Forelimb muscle (tissue), 1 donor: ENCODE measurements at places on chromosomes 6 and 20. TPM values are rescaled to one million over a fixed set of nuclear protein-coding genes. Genes with fewer than 3 reads are reported as not detected.

Gene RSPO4
- 0.15 TPM for polyA plus RNA-seq

Gene SLC26A8
- 0.22 TPM for polyA plus RNA-seq

- DNase-seq, result no peak
Measured at GRCh38 chr20:56157530-56158203, 90.9 kb upstream of the MC3R start.

- DNase-seq, result no peak
Measured at GRCh38 chr20:10453241-10453640, 18.1 kb downstream of the SLX4IP start.

DNA sequence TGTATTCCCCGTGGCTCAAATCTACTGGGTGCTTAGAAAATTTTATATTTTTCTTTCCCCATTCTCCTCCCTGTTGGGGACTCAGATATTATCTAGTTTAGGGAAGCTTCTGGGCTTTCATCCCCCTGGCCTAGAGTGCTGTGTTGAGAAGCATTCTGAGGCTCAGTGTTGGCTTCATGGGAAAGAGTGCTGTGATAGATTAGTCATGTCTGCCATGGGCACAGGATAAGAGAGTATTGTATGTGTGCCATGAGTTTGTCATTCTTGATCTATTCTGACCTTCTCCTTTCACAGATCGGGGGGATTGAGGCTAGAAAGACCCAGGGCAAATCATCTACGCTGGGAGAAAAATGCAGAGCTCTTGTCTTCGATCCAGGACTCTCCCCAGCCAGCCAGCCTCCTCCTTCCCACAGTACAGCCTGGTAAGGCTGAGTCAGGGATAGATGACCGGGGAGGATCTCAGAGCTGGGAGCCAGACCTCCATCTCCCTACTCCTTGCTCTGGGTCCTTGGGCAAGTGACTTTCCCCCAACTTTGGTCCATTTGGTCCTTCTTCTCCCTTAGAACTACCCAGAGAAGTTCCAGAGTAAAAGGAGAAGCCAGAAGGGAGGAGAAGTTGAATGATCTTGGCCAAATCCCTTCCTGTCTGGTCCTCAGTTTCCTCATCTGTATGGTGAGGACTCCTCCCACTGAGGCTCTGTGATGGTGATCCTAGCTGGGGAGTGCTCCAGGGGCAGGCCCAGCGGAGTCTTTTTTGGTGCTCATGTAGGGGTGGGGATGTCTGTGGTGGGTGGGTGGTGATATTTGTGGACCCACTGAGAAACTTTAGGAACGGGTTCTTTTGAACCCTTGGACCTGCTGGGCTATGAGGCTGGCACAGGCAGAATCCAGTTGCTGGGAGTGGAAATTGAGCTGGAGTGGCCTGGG, 5.0 kb downstream of the SRC start:
- no peak for DNase-seq

DNA sequence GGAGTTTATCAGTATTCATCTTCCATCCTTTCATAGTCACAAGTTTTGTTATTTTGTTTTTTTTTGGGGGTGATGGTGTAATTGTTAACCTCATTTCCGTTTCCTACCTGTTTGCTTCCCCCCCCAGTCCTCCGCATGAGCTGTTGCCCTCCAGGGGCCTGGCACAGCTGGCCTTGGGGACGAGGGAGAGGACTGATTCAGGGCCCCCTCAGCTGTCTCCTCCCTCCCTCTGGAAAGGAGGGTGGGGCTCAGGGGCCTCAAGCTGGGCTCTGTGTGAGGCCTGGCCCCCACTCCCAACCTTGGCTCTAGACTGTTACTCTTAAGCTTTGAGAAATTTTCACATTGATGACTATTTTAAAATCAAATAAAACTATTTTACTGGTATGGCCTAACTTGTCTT, 4.0 kb downstream of the LRRC73 start:
- DNase-seq, result no peak

- no peak for DNase-seq
Measured at GRCh38 chr6:89132057-89132456, 13.8 kb upstream of the PM20D2 start.

DNA sequence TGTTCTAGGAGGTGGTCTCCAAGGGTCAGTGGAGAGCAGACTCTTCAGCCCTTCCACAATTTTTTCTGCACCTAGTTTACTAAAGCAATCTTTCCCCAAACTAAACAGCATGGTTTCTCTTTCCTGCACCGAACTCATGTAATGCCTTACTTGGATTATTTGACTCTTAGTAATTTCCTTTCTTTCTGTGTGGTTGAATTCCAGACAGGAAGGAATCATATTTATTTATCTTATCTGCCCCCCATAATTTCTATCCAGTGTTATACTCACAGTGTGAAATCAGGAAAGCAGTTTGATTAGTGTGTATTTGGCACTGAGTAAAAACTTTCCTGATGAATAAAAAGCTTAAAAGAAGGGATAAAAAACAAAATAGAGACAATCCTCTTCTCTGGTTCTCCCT, 140.3 kb upstream of the STMND1 start:
- DNase-seq, result no peak

Gene FOXA2
- polyA plus RNA-seq, result not detected

Gene PROKR2
- not detected for polyA plus RNA-seq

Gene GRM1
- not detected for polyA plus RNA-seq

DNA sequence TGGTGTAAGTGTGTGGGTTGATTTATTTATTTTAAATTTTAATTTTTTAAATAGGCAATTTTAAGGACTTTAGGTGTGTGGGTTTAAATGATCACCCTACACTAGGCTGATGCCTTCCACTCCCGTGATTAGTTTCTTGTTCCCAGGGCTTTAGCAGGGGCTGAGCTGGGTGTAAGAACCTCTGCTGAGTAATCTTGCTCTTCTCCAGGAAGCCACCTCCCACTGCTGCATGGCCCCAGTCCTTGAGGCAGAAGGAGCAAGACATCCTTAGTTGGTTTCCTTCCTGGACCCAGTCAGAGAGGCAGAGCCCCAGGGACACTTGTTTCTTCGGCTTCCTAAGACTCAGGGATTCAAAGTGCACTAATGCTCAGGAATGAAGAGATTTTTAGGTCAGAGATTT, 19.8 kb upstream of the CDC5L start:
- no peak for DNase-seq

- no peak for DNase-seq
Measured at GRCh38 chr20:1333462-1334369, 4.8 kb upstream of the SDCBP2 start.

GRCh38 chr6:139736325-139736906, 362.0 kb upstream of the CITED2 start:
- no peak for DNase-seq

- DNase-seq, result no peak
Measured at GRCh38 chr6:109441069-109441816, 719 bp downstream of the SMPD2 start.

DNA sequence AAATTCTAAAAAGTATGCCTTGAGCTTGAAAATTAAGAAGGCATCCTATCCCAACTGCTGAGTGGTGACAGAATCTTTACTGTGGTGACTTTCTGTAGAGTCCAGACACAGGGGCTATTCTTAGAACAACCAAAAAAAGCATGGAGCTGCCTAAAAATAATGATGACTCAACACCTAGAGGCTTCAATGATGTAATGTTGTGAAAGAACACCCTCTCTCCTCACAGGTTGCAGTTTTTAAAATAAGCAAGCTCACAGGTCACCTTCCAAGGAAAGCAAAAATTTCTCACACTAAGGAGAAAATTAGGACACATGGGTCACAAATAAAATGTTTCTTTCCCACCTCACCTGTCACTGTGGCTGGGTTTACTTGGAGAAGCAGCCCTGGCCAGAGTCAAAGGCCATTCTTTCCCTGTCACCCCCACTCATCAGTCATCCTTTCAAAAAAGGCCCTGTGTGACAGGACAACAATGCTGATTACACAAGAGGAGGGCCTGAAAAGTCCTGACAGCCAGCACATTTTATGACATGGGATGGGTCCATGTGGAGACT, 53.5 kb downstream of the RCAN2 start:
- no peak for DNase-seq

DNA sequence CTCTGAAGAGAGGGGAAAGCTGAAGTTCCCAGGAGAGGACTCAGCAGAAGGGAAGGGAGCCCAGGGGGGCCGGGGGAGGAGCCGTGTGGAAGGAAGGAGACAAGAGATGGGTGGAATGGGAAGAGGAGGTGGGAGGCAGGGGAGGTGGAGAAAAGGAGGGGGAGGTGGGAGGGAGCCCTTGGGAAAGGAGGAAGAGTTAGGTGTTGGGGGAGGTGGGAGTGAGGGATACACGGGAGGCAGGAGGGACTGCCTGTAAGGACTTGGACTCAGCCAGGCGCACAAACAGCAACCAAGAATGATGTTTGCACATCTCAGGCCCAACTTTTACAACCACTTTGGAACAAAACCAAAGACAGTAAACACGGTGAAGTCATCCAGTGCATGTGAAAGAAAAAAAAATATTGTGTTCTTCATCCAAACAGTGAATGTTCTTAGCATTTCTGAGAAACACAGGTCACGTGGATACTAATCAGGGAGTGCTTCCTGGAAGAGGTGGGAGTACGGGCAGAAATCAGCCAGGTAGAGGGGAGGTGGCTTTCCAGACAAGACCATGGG, 17.4 kb upstream of the LSM14B start:
- peak; percentile 26 for DNase-seq

Gene NFATC2
- polyA plus RNA-seq, result 4.0 TPM

Gene DCDC2
- polyA plus RNA-seq, result 0.06 TPM

Gene ZFP64
- polyA plus RNA-seq, result 11.7 TPM

- no peak for DNase-seq
Measured at GRCh38 chr20:49695830-49696229, 17.8 kb downstream of the B4GALT5 start.

GRCh38 chr6:104183816-104184435, 675.8 kb downstream of the HACE1 start:
- peak; percentile 5 for DNase-seq

DNA sequence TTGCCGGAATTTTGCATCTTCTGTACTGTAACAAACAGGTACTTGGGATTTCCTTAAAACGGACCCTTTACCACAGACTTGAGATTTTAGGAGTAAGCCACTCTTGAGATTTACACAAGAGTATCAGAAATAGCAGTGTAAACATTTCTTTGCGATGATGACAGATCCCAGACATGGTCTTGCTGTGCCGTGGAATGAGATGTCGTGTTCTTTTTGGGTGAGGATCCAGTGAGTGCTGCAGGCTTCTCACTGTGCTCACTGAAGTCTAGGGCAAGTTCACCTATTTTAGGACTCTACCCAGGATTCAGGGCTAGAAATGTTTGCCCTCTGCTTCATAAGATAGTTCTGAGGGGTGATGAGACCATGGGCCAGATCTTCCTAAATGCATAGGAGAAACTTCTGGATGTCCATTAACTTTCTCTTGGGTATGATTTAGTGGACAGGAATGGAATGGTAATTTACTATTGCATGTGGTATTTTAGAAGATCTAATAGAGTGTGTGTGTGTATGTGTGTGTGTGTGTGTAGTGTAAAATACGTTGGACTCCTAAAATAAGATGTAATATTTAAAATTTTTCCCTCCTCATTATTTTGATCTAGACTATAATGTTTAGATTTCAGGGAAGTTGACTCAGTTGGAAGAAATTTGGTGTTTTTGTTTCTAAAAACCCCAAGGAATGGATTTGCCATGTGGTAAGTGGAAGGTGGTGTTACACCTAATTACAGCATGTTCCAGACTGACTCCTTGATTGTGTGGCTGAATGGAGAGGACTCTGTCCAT, 8.5 kb downstream of the LRRC1 start:
- DNase-seq, result no peak

GRCh38 chr6:17870300-17871188, 116.9 kb downstream of the KIF13A start:
- no peak for DNase-seq

Gene ZC2HC1B
- not detected for polyA plus RNA-seq

GRCh38 chr20:25052255-25053194, 5.4 kb downstream of the ACSS1 start:
- DNase-seq, result no peak

Gene LY6G6F
- polyA plus RNA-seq, result not detected

GRCh38 chr6:140284871-140285270, 910.4 kb upstream of the CITED2 start:
- DNase-seq, result no peak

Gene DEF6
- 4.9 TPM for polyA plus RNA-seq

Gene AVP
- not detected for polyA plus RNA-seq

Gene EDN1
- 2.2 TPM for polyA plus RNA-seq

Gene SLC17A3
- not detected for polyA plus RNA-seq

Gene PAX1
- 1.9 TPM for polyA plus RNA-seq

Gene TCF15
- polyA plus RNA-seq, result 5.3 TPM

GRCh38 chr20:23754731-23755130, 4.0 kb upstream of the CST1 start:
- DNase-seq, result no peak

DNA sequence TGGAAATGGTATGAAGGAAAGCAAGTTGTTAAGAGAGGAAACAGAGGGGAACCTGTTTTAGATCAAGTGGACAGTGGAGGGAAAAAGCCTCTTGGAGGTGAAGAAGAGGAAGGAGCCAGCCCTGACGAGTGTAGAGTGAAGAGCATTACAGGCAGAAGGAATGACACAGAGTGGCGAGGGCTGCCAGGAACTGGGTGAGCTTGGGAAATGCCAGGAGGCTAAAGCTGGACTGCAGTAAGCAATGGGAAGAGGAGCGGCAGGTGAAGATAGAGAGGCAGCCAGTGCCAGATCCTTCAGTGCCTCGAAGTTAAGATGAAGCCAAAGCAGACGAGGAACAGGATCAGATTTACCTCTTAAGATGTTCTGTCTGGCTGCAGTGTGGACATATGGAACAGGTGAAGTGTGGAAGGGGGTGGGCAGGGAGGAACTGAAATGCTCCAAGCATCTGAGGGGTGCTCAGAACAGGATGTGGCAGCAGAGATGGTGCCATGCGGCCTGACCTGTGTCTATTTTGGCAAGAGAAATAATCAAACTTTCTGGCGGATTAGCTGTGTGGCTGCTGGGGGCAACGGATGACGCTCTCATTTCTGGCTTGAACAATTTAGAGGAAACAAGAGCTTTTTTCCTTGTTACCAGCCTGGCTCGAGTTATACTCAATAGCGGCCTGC, 748.4 kb downstream of the PTPRT start:
- DNase-seq, result no peak

DNA sequence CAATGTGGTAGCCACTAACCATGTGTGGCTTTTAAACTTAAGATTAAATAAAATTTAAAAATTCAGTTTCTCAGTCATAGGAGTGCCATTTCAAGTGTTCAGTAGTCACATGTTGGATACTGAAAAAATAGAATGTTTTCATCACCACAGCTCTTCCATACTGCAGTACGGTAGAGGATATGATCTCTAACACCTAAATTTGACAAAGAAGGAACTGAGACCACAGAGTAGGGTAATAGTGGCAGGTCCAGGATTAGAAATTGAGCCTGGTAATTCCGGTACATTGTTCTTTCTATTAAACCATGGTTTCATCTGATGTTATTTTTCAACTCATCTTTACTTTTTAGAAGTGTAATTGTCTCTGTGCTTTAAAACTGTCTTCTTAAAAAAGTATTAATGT, 104.0 kb downstream of the CD2AP start:
- no peak for DNase-seq

Gene ABHD16B
- not detected for polyA plus RNA-seq

- no peak for DNase-seq
Measured at GRCh38 chr6:122063076-122063475, 336.4 kb upstream of the HSF2 start.

GRCh38 chr6:132445201-132445951, 44.1 kb upstream of the MOXD1 start:
- no peak for DNase-seq

GRCh38 chr6:24876499-24877465, 59.0 kb downstream of the RIPOR2 start:
- no peak for DNase-seq

GRCh38 chr6:139932671-139933070, 558.2 kb upstream of the CITED2 start:
- DNase-seq, result no peak

GRCh38 chr20:23114018-23114417, 27.9 kb upstream of the CD93 start:
- no peak for DNase-seq

Gene CRISP2
- not detected for polyA plus RNA-seq
